ENCODE measurements at places on chromosomes 1 and 21. TPM values are rescaled to one million over a fixed set of nuclear protein-coding genes. Genes with fewer than 3 reads are reported as not detected.

The FCAMR gene
- total RNA-seq = not detected

The FAM177B gene
- total RNA-seq = not detected

The CFAP141 gene
- not detected for total RNA-seq

The SPRR2F gene
- not detected for total RNA-seq

The NPHS2 gene
- not detected for total RNA-seq

The CNIH3 gene
- total RNA-seq = 6.7 TPM

The CTSK gene
- total RNA-seq = 101 TPM

The MED8 gene
- total RNA-seq = 30.8 TPM

The NCMAP gene
- 226 TPM for total RNA-seq

The FMO3 gene
- 3.0 TPM for total RNA-seq

The NOS1AP gene
- total RNA-seq = 9.1 TPM

The PGLYRP4 gene
- total RNA-seq = not detected

The HFM1 gene
- total RNA-seq = 2.3 TPM

The OR14K1 gene
- not detected for total RNA-seq

The BRDT gene
- not detected for total RNA-seq

The TMEM54 gene
- total RNA-seq = 12.3 TPM

The S100A7 gene
- 0.85 TPM for total RNA-seq

The ATP1A2 gene
- total RNA-seq = 136 TPM

The REN gene
- not detected for total RNA-seq

The GPR161 gene
- total RNA-seq = 10.7 TPM

The SPAG17 gene
- 0.89 TPM for total RNA-seq

The OR2G6 gene
- not detected for total RNA-seq

Measured in sciatic nerve (tissue), 2 donors.